ENCODE measurements at places on chromosomes 13 and 19.

- no peak for DNase-seq
Measured at GRCh38 chr13:113825841-113826240, 38.0 kb downstream of the GAS6 start.

DNA sequence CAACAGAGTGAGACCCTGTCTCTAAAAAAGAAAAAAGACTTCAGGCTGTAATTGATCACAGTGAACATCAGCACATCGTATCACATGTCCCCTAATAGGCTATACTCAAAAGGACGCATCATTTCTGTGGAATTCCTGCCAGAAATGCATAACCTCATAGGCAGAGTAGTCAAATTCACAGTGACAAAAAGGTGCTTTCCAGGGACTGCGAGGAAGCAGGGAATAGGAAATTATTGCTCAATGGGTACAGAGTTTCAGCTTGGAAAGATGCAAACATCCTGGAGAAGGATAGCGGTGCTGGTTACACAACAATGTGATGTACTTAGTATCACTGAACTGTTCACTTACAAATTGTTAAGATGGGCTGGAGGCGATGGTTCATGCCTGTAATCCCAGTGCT, 41.1 kb upstream of the MRI1 start:
- no peak for DNase-seq

- DNase-seq, result peak; percentile 82
Measured at GRCh38 chr19:42313096-42313839, at the start of gene TMEM145. TMEM145 (plus strand) TSS chr19:42313309; CDS start chr19:42313377, 68 bp downstream.

DNA sequence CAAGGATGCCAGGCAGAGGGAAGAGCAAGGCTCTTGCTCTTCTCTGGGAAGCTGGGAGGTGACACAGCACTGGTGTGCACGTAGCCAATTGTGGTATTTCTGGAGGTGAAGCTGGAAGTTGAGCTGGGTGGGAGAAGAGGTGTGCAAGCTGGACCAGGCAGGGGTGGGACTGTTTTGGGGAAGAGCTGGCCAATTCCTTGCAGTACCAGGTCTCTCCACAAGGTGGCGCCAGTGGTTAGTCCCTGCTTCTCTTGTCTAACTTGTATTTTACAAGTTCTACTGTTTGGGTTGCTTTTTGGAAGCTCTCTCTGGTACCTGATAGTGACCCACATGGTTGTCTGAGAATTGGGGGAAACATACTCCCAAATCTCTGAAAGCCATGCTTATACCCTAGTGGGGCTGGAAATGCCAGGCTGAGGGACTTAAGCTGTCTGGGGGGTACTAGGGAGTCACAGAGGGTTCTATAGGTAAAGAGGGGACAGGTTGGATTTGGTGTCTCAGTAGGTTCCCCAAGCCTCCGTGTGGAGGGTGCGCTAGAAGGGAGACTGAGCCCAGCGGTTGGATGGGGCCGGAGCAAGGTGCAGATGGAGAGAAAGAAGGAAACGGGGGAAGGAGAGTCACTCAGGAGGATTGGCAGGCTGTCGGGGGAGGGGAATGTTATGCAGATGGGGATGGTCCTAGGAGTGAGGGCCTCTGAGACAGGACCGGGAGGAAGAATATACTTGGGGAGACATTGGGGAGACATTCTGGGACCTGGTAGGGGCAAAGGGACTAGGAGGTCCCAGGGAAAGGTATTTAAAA, 3.0 kb downstream of the HPN start:
- DNase-seq, result no peak

DNA sequence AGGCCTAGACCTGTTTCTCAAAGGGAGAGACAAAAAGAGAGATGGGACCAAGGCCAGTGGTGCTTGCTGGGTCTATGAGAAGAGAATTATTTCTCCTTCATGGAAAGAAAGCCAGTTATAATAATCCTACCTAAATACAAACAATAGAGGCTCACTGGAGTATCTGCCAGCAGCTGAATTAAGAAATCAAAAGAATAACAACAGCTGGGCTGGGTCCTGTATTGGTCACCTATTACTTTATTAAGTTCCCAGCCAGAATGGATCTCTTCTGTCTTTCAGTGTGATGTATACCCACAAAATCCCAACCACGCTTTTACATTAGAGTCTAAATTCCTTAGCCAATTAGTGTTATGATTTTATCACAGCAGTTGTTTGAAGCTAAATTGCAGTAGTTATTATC, 297.8 kb upstream of the DACH1 start:
- DNase-seq, result no peak

- no peak for DNase-seq
Measured at GRCh38 chr13:51998723-51999509, 12.3 kb downstream of the ATP7B start.

- DNase-seq, result no peak
Measured at GRCh38 chr13:24090049-24090448, 70.5 kb upstream of the SPATA13 start.

- no peak for DNase-seq
Measured at GRCh38 chr19:41356984-41357739, 3.4 kb upstream of the TGFB1 start.

- DNase-seq, result no peak
Measured at GRCh38 chr13:46831588-46832194, 34.7 kb upstream of the ESD start.

DNA sequence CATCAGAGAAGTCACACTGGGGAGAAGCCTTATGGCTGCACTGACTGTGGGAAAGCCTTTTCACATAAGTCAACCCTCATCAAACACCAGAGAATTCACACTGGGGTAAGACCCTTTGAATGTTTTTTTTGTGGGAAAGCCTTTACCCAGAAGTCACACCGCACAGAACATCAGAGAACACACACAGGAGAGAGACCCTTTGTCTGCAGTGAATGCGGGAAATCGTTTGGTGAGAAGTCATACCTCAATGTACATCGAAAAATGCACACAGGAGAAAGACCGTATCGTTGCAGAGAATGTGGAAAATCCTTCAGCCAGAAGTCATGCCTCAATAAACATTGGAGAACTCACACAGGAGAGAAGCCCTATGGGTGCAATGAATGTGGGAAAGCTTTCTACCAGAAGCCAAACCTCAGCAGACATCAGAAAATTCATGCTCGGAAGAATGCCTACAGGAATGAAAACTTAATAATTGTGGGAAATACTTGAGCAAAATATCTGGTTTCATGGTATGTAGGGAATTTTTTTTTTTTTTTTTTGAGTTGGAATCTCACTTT, 30.7 kb downstream of the ZNF793 start:
- no peak for DNase-seq

DNA sequence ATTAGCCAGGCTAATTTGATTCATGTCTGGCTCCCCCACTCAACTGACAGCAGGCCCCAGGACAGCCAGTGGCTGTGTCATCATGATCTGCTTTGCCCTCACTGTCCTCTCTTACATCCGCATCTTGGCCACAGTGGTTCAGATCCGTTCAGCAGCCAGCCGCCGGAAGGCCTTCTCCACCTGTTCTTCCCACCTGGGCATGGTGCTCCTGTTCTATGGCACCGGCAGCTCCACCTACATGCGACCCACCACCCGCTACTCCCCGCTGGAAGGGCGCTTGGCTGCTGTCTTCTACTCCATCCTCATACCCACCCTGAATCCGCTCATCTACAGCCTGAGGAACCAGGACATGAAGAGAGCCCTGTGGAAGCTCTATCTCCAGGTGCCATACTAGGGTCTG, 79.7 kb downstream of the PEG3 start:
- no peak for DNase-seq

DNA sequence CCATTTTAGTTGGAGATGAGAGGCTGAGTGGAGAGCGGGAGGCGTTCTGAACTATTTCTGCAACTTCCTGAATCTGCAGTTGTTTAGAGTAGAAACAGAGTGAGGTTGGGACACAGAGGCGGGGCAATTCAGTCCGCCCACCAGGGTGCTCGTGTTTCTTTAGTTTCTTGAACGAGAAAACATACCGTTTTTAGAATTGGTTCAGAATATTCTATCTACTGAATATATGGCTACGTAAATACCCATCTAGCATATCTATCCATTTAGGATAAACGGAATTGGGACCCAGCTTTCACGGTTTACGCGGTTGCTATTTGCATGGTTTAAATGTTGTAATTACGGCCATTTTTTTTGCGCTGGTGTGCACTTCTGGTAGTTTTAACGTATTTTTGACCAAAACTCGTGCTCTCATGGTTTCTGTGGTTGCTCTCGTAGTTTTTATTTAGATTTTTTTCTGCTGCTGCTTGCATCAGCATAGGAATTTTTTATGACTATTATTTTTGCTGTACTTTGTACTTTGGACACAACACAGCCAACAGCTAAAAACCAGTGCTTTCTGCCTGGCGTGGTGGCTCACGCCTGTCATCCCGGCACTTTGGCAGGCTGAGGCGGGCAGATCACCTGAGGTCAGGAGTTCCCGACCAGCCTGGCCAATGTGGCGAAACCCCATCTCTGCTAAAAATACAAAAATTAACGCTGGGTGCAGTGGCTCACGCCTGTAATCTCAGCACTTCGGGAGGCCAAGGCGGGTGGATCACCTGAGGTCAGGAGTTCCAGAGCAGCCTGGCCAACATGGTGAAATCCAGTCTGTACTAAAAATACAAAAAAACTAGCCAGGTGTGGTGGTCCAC, 32.7 kb downstream of the TIMM13 start:
- DNase-seq, result peak; percentile 61

- no peak for DNase-seq
Measured at GRCh38 chr13:109647053-109647452, 139.3 kb downstream of the IRS2 start.

DNA sequence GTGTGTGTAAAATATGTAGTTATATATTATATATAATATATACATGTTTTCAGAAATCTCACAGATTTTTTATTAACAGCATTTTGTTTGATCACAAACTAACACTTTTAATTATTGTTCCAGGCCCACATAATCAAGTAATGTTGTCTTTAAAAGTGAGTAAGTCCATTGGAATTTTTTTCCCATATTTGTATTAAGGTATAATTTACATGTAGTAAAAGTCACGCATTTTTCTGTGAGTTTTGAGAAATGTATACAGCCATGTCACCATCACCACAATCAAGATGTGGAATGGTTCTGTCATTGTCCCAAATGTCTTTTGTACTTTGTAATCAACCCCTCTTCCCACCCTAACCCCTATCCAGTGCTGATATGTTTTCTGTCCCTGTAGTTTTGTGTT, 120.0 kb upstream of the RFC3 start:
- no peak for DNase-seq

DNA sequence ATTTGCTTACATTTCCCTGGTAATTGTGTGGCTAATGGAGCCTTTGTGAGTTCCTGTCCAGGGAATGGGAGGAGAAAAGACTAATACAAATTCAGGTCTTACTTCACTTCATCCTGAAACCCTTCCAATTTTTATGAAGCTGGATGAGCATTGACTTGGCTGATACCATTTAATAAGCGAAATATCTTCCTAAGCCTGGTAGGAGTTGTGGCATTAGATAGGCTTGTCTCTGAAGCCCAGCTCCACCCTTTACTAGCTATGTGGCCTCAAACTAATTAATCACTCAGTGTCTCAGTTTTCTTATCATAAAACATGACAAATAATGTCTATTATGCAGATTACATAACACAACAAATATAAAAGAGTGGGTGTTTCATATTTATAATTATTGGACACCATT, 106.3 kb downstream of the FGF9 start:
- no peak for DNase-seq

DNA sequence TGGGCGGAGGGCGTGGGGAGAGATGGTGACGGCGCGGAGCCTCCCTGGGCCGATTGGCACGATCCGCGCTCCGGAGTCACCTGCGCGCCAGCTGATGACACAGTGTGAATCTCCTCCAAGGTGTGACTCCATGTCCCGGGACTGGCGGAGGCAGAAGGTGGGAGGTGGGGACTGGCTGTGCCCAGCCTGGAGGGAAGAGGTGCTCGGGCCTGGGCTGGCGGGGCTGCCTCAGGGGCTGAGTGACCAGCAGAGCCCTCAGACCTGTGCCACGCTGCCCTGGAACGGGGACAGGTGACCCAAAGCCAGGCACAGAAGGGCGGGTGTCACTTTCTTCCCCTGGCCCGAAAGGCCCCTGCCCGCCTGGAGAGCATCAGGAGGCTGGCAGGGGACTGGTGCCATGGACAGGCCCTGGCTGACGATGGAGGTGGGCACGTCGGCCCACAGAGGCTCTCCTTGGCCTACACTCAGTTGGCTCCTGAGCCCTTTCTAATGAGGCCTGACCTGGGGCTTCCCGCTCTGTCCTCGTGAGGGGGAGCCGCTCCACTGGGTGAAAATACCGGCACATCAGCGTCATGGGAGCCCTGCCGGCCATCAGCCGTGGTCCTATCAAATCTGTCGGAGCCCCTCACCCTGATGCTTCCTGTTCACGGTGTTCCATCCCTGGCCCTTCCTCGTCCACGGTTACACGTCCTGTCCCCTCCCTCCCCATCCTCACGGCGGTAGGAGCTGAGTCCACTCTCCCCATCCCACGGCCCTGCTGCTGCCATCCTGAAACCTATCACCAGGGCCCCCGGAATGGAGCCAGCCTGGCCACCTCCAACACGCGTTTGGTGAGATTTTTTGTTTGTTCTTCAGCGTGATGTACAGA, 75.6 kb downstream of the SPACA7 start:
- DNase-seq, result no peak

- no peak for DNase-seq
Measured at GRCh38 chr13:113997845-113998751, 24.2 kb upstream of the C13orf46 start.

DNA sequence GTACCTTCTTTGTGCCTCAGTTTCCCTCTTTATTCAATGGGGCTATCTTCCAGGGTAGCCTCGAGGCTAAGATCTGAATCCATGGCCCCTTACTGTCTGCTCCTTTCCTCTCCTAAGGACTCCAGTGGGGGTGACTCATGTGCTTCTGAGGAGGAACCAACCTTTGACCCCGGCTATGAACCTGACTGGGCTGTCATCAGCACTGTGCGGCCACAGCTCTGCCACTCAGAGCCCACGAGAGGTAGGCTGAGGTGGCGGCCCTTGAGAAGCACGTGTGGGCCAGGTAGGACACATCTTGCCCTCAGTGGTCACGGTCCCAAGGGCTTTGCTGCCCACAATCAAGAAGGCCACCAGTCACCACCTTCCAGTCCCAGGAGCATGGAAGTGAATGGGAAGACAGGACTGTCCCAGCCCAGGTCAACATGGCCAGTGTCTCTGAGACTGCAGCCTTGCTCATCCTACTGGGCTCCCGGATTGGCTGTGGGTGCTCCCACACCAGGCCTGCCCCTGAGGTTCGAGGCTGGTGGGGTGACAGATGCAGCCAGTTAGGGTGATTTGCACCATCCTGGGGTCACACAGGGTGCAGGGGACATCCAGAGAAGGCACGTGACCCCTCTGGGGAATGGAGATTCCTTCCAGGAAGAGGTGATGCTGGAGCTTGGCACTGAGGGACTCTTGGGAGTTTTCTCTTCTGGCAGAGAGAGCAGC, 2.8 kb downstream of the TBC1D17 start:
- no peak for DNase-seq

GRCh38 chr13:41970022-41970421, 9.1 kb upstream of the VWA8 start:
- DNase-seq, result no peak

Data from GM12891 (cell line).